ENCODE measurements at places on chromosomes 6 and 20.
A peak's percentile ranks its signal among the peaks of the same experiment; 100 is the strongest.

DNA sequence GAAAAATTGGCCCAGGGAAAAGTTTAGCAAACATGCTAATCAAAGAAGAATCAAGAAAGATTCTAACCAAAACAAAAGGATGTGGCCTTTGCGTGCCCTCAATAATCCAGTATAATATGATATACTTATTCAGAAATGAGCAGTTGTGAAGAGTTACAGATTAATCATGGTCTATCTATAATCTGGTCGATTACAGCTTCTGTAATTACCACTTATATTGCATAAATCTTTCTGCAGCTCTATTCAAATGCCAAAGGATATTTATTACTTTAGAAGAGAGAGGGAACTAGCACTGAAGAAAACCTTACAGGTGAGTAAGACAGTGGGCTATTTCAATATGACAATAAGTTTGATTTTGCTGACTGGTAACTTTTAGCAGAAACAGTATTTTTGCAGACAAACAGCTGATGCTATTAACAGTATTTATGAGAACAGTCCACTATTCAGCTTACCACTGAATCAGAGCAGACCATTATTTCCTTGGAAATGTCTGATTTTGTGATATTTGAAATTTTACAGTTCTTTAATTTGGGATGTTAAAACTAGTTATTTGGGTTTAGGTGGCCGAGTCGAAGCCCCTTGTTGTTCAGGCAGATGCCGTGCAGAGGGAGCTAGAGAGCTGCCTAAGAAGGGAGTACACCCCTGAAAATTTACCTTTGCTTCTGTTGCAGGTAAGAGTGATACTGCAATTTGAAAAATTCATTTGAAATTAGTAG, 92.2 kb downstream of the CEP57L1 start:
- peak; percentile 69 for DNase-seq

GRCh38 chr20:34997131-34997561, 41.5 kb downstream of the MYH7B start:
- DNase-seq, result no peak

DNA sequence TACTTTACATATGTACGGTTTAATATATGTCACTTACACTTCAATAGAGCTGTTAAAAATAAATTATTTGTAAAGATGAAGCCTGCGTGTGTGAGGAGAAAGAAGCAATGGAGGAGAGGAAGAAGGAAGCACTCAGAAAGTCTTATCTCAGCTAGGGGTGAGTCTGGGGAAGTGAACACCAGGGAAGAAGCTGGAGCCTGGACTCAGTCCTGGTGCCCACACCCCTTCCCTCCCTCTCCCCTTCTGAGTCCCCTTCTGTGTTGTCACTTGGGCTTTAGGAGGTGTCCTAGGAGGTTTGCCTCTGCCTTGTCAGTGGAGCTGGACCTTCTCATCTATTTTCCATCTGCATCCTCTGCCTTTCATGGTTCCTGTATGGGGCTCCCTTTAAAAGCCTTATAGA, 1.9 kb downstream of the SIRPB2 start:
- no peak for DNase-seq

DNA sequence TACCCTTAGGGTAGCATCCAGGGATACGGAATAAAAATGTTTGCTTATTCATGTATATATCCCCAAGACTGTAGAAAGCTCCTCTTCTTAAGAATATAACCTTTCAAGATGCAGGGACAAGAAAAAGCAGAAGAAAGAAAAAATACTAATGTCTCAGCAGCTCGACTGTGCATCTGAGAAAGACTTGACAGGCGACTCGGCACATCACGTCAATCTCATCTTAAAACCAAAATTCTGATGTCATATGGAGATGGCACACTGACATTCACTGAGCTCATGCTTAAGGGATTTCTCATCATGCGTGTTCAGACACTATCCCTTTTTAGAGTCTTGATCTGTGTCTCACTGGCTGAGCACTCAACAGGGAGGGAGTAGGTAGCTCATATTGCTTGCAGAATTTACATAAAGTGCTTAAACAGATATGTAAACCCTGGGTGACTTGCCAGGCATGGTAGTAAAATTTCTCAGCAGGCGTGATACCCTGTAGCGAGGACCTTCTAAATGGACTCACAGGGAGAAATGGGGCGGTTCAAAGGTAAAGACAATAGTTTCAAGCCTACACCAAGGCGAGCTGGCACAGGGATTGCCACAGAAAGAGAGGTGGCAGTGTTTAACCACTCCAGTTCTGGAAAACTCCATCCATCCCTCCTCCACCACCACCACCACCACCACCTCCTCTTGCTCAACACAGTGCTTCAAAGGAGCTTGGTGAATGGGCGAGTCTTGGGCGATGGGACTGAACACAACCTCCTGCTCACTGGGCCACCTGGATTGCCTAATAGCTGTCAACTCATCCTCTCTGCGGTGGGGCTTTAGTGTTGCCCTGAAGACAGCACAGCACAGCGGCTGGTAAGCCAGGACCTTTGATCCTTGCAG, 330.5 kb downstream of the TFAP2A start:
- no peak for DNase-seq

- DNase-seq, result no peak
Observed at GRCh38 chr6:26445934-26446667, 5.8 kb downstream of the BTN3A3 start.

GRCh38 chr20:1637226-1637625, 17.4 kb upstream of the SIRPB1 start:
- no peak for DNase-seq

- no peak for DNase-seq
Observed at GRCh38 chr6:163152701-163153100, 261.8 kb upstream of the QKI start.

DNA sequence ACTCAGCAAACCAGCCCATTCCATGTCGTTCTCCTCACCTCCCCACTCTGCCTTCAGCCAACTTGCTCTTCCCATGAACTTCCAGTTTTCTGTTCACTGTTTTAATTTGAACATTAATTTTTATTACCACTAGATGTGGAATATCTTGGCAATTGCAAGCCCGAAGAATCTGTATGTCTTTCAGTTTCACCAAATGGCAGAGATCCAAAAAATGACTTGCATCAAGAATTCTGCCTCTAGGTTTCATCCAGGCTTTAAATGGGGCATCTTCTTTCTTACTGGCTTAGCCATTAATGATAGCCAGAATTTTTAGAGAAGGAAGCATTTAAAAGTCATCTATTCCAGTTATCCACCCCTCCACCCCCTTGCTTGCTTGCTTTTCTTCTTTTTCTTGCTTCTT, 39.0 kb downstream of the CAP2 start:
- no peak for DNase-seq

DNA sequence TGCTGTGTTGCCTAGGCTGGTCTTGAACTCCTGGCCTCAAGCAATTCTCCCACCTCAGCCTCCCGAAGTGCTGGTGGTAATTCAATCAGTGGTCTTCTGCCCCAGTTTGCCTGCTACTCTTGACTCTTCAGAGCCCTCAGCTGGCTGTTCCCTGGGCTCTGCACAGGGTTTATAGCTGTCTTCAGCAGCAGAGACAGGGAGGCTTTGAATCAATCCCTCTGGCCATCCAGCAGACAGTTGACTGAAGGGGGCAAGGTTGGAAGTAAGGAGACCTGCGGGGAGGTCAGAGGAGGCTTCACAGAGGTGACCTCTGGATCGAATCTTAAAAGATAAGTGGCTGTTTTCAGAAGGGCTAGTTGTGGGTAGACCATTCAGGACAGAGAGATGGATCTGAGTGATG, 26.0 kb upstream of the KIF3B start:
- DNase-seq, result no peak

- DNase-seq, result no peak
Observed at GRCh38 chr6:90274451-90275030, 22.1 kb downstream of the BACH2 start.

- DNase-seq, result no peak
Observed at GRCh38 chr20:59743767-59744485, 139.6 kb downstream of the PHACTR3 start.

DNA sequence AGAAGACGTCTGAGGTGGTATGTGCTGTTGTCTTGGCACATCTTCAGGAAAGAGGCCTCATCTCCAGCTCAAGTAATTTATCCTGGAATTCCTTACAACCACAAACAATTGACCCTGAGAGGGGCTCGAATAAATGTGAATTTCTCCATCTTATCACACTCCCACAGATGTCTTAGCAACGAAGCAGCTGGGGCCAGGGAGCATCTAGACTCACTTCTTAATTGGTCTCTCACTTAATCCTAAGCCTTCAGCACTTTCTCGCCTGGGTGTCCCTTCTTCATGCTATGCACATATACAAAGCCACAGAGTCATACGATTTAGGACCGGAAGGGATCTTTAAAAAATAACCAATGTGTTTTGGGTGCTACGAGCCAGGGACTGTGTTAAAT, 27.1 kb downstream of the PCK1 start:
- DNase-seq, result peak; percentile 25

DNA sequence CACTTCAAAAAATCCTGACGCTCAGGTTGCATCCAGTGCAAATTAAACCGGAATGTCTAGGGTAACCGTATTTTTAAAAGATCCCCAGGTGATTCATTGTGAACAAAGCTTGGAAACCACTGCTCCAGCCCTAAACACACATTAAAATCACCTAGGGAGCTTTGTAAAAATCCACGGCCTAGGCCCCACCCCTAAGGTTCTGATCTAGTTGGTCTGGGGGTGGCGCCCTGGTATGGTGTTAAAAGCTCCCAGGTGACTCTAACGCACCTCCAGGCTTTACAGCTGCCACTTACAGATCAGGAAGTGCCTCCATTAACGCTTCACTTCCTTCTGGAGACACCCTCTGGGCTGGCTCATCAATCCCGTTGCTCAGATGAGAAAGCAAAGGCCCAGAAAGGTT, 92.2 kb downstream of the GRM4 start:
- peak; percentile 30 for DNase-seq

DNA sequence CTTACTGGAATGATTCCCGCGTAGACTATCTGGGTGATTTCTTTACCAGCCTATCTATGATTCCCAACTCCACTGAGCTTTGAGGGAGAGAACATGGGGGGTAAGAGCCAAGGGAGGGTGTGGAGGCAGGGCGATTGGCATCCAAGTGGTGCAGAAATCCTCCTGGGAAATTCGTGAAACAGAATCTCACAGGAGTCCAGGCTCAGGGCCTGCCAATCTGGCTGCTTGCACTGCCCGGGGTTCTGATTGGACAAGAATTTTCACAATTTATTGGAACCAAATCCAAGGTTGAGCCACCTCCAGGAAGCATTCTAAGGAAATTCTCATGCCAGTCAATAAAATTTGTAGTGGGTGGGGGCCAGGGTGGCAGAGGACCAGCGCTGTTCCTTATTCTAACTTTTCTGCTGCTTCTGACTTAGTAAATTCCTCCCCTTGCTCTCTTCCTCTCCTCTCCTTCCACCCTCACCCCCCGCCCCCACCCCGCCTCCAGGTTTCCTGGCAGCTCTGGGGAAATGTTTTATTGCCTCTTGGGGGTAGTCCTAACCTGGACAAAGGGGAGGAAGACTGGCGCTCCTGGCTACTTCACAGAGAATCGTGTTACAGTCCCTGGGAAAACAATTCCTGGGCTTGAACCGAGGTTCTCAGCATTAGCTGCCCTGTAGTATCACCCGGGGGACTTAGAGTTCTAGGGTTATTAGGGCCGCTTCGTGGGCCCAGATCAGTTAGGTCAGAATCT, 3.1 kb downstream of the BMP6 start:
- no peak for DNase-seq

DNA sequence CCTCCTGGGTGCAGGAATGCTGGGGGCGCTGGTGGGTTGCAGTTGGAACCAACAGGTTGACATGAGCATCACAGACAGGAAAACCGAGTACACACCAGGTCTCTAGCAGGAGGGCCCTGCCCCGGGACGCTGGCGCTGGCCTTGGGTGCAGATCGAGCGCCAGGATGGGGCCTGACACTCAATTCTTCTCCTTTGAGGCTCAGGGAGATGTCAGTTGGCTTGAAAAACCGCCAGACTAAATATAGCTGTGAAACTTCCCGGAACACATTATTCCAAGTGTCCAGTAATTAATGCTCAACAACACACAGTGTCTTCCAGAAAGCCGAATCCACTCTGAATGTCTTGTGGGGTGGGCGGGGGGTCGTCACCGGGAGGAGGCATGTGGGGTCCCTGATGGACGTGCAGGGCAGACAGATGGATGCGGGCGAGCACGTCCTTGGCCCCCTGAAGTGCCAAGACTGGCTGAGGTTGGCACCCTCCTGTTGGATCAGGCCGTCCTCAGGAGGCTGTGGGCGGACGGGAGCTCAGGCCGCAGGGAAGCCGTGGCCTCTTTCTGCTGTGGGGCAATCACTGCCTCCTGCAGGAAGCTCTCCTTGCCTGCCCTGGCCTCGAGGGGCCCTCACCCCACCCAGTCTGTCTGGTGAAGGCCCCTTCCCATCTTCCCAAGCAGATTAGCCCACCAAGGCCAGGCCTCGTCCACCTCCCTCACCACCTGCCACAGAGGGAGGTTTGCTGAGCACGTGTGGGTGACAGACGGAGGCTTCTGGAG, 19.4 kb upstream of the GATA5 start:
- peak; percentile 20 for DNase-seq

DNA sequence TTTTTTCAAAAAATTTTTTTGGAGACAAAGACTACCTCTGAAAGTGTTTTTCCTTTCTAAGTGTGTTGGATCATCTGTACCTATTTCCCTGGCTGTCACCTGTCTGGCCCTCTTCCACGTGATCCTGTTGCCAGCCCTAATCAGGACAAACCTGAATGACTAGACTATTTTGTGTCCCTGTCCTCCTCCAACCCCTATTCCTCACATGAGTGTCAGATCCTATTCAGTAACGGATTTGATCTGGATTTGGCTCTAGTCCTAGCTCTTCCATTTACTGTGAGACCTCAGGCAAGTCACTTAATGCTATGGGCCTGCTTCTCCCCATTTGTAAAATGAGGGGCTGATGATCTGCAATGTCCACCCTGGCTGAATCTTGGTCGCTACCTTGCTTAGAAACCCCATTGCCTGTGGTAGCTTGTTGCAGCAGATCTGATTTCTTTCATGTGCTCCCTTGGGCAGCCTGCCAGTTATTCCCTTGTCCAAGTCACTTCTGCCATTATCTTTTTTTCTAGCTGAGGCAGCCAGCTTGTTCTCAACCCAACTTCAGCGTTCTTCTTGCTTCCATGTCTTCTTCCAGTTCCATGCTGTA, 4.8 kb downstream of the PHF20 start:
- peak; percentile 60 for DNase-seq

DNA sequence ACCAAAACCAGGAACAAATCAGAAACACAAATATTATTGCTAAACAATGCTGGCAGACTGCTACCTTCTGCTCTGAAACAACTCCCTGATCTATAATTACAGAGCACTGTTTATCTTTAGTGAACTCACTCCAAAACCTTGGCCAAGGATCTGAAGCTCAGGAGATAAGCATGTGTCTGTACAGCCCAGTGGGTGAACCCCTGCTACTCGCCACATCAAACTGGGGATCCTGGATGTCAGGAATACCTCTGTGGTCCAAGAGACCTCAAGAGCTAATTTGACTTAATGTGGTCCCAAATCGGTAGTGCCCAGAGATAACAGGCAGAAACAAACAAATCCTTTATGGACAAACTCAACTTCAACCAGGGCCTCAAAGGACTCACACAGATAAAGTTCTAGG, 381.8 kb downstream of the KIF16B start:
- DNase-seq, result no peak
